ENCODE measurements at places on chromosomes 7 and 10. TPM values are rescaled to one million over a fixed set of nuclear protein-coding genes. Genes with fewer than 3 reads are reported as not detected.

- no peak for DNase-seq
Measured at GRCh38 chr7:36796850-36797536, 72.7 kb upstream of the AOAH start.

DNA sequence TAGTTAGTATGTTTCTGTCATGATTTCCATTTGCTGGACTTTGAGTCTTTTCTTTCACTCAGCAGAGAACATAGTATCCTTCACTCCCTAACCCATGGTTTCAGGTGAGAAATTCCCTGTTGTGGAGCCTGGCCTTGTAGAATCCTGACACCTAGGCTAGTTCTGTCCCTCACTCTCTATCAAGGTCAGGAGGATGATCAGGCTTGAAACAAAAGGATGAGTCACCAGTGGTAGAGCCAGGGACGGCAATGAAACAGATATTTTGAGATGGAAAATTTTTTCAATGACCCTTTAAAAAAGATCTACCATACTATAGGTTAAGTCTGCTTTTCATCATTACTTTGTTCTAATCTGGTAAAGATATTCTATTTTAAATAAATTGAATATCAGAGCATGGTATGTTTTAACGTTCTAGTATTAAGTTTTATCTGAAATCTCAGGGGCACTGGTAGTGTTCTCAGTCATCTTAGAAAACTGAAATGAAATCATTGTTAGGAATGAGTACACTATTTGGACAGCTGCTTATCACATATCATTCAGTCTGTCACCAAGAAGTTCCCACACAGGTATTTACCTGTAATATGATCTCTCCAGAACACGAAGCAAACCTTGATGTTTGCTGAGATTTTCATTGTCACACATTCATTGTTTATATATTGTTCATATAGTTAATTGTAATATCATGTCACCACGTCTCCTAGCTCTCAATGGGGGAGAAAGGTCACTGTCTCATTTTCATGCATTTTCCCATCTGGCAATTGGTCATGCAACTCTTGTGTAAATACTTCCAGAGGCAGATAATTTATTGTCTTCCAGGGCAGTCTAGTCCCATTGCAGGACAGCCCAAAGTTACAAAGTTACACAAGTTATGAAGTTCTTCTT, 299.9 kb upstream of the LRRTM3 start:
- no peak for DNase-seq

GRCh38 chr10:132916956-132917666, 25.3 kb downstream of the CFAP46 start:
- DNase-seq: no peak

Gene FBH1
- total RNA-seq: 77.3 TPM

Gene NPC1L1
- total RNA-seq: not detected
